ENCODE measurements at places on chromosomes 3 and 15.

DNA sequence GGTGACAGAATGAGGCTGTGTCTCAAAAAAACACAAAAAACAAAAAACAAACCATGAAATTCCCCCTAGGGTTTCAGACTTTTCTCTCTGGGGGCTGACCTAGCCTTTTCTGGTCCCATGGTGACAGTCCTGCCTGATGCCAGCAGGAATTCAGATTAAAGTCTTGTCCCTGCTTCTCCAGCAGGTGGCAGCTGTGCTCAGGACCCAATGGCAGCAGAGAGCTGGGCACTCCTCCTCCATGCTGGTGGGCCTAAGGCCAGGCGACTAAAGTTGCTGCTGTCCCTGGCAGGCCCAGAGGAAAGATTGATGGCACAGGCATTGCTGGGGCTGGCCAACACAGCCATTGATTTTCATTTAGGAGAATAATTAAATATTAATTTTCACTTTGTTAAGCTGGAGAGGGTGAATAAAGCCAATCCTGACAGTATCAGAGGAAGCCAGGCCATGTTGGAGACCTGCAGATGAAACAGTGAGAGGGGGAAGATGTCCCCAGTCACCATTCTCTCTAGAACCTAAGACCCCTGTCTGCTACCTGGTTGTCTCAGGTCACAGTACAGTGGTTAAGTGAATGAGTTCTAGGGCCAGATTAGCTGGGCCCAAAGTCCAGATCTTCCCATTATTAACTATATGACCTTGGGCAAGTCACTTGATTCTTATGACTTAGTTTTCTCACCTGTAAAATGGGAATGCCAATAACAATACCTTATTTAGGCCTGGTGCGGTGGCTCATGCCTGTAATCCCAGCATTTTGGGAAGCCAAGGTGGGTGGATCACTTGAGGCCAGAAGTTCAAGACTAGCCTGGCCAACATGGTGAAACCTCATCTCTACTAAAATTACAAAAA lies 7.1 kb downstream of the CELF6 start:
- peak; percentile 51 for DNase-seq

- DNase-seq: no peak
Observed at GRCh38 chr3:40229963-40230362, 79.5 kb upstream of the EIF1B start.

GRCh38 chr15:77119446-77119845 lies 48.5 kb upstream of the TSPAN3 start:
- no peak for DNase-seq

DNA sequence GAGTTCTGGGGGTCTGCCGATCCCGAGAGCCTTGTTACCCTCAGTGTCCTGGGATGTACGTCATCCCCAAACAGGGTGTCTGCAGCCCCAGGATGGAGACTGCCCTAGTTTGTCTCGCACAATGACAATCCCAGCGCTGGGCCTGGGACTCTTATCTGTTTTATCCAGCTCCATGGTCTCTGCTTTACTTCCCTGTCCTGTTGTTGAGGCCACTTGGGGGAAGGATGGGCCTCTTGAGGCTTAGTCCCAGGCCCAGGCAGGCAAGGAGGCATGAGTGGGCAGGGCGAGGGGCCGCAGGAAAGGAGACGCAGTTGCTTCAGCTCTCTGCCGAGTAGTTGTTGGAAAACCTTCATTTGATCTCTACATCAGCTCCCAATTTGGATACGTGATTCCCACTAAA lies 17.4 kb downstream of the SMAD6 start:
- no peak for DNase-seq

- DNase-seq: no peak
Observed at GRCh38 chr3:4748127-4748526, 231.1 kb upstream of the BHLHE40 start.

DNA sequence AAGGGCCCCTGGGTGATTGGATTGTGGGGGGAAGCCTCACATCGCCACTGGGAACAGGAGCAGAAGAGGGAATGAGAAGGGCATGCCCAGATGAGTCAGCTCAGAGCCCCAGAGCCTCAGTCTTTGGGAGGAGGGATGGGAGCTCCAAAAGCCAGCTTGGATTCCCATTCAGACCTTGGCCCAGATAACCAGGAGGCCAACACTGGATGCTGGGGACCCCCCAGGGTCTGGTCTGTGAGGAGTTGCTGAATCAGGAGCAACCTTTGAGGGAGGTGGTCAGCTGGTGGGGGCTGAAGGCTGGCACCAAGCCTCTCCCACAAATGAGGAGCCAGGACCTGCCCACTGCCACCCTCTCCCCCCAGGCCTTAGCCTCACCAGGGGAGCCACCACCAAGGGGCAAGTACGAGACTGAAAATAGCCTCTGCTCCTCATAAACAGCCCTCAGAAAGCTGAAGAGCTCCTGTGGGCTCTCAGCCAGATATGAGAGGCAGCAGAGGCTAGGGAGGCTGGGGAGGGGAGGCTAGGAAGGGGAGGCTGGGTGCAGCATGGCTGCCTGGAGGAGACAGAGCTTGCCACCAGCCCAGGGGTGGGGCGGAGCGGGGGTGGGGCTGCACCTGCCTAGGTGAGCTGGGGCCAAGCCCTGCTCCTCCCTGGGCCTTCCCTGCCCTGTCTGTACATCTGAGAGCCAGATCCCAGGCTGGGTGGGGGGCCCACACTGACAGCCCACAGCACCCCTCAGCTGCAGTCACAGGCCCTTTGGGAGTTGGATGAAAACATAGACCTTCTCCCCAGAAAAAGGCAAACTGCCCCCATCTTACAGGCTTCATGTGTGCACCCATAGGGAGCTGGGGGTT lies 99.8 kb downstream of the SEC22A start:
- no peak for DNase-seq

Data from stimulated activated CD4-positive, alpha-beta T cell treated with anti-CD3 and anti-CD28 coated beads, Interleukin-4, amount 100 ng/mL, for 4 hours (primary cell).